ENCODE measurements at places on chromosomes 3 and 15.

GRCh38 chr3:32835961-32836360, 18.2 kb downstream of the TRIM71 start:
- DNase-seq = no peak

GRCh38 chr15:63071288-63071909, 28.9 kb downstream of the TPM1 start:
- DNase-seq = no peak

DNA sequence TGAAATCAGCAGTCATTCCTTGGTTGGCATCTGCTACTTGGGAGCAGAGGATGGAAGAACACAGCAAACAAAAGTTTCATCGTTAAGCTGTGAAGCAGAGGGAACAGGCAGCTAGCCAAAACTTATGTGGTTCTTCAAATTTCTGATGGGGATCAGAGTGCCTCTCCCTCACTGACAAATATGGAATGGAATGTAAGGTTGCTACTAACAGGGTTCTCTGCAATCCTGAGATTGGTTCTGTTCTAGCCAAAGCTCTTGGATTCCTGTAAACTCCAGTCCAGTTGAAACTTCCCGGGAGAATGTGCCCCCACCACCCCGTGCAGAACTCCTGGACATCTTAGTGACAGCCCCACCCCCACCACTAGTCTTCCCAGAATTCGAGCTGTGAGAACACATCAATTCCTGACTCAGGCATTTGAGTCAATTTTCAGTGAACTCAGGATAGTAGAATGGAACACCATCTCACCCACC, 55.9 kb upstream of the PHLDB2 start:
- peak; percentile 91 for DNase-seq

- DNase-seq = no peak
These were observed 43.3 kb downstream of the SUCNR1 start for GRCh38 chr3:151916781-151917180.

- DNase-seq = peak; percentile 49
These were observed 538.5 kb upstream of the NECTIN3 start for GRCh38 chr3:110533089-110533488.

- DNase-seq = no peak
These were observed 52.4 kb downstream of the ANP32A start for GRCh38 chr15:68768321-68768720.

DNA sequence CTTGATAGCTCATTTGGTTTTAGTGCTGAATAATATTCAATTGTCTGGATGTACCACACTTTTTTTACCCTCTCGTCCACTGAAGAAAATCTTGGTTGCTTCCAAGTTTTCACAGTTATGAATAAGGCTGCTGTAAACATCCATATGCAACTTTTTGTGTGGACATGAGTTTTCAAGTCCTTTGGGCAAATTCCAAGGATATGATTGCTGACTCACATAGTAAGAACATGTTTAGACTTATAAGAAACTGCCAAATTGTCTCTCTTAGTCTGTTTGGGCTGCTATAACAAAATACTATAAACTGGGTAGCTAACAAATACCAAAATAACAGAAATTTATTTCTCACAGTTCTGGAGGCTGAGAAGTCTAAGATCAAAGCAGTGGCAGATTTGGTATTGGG, 59.5 kb upstream of the TNFSF10 start:
- DNase-seq = peak; percentile 33

- DNase-seq = no peak
These were observed 7.6 kb downstream of the PLXNB1 start for GRCh38 chr3:48422272-48422671.

Measured in fibroblast of the conjunctiva (primary cell).